ENCODE measurements at places on chromosomes 4 and X. TPM values are rescaled to one million over a fixed set of nuclear protein-coding genes. Genes with fewer than 3 reads are reported as not detected.

DNA sequence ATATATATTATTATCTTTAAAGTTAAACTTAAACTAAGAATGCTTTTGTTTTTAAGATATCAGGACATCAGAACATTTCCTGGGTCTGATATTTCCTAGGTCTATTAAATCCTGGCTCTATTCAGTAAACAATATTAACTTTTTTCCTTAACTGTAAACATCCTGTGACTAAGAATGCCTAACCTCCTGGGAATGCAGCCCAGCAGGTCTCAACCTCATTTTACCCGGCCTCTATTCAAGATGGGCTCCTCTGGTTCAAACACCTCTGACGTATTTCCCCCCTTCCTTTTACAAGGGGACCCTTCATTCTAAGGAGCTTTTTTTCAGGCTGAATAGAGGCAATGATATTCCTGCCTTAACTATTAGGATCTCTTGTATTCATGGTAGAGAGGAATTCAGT, 35.8 kb upstream of the DYNLT3 start:
- no peak overlapping the region for H3K27ac ChIP-seq
- no peaks in the 10 kb centered on the region for H3K27me3 ChIP-seq
- no peaks in the 10 kb centered on the region for H3K4me1 ChIP-seq
- H3K4me3 ChIP-seq, result no peak overlapping the region

DNA sequence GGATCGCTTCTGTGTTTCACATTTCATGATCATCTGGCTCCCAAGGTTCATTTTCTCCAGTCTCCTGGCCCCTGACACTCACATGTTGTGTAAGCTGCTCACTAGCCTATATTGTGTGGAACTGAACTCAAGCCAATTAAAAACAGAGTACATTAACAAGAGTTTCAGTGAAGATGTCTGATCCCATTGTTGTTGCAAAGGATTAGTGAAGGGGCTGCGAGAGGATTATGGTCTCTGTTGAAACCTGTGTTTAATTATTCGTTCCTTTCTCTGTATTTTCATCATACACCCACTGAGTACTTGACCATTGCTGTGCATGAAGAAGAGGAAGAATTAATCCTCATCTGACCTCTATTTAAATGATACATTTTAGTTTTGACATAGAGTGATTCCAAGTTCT, 54.7 kb downstream of the AFF2 start:
- no peaks in the 10 kb centered on the region for H3K4me1 ChIP-seq
- no peak for DNase-seq
- H3K27ac ChIP-seq, result no peak overlapping the region
- no peaks in the 10 kb centered on the region for H3K36me3 ChIP-seq
- H3K4me3 ChIP-seq, result no peak overlapping the region

GRCh38 chrX:96424007-96424406, 260.6 kb upstream of the DIAPH2 start:
- no peaks in the 10 kb centered on the region for H3K27me3 ChIP-seq
- H3K4me3 ChIP-seq, result no peak overlapping the region
- H3K27ac ChIP-seq, result no peak overlapping the region
- DNase-seq, result no peak
- H3K36me3 ChIP-seq, result no peaks in the 10 kb centered on the region
- H3K4me1 ChIP-seq, result no peaks in the 10 kb centered on the region

DNA sequence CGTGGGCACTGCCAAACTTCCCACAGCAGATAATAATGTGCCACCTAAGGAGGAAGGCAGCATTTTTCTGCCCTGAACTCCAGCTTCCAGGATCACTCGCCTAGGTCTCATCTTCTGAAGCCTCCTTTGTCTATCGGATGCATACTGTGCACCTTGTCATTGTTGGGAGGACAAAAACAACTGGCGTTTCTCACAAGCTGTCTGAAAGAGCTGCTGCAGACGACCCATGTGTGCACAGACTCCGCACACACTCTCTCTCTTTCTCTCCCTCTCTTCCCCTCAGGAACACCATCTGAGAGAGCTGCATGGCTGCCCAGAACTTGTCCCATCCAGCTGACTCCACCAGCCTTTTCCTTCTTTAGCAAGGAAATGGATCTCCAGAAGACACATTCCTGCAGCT, 83.0 kb downstream of the MAML3 start:
- no peak overlapping the region for H3K4me3 ChIP-seq
- no peaks in the 10 kb centered on the region for H3K36me3 ChIP-seq
- DNase-seq, result no peak
- no peak overlapping the region for H3K27ac ChIP-seq
- no peaks in the 10 kb centered on the region for H3K27me3 ChIP-seq

DNA sequence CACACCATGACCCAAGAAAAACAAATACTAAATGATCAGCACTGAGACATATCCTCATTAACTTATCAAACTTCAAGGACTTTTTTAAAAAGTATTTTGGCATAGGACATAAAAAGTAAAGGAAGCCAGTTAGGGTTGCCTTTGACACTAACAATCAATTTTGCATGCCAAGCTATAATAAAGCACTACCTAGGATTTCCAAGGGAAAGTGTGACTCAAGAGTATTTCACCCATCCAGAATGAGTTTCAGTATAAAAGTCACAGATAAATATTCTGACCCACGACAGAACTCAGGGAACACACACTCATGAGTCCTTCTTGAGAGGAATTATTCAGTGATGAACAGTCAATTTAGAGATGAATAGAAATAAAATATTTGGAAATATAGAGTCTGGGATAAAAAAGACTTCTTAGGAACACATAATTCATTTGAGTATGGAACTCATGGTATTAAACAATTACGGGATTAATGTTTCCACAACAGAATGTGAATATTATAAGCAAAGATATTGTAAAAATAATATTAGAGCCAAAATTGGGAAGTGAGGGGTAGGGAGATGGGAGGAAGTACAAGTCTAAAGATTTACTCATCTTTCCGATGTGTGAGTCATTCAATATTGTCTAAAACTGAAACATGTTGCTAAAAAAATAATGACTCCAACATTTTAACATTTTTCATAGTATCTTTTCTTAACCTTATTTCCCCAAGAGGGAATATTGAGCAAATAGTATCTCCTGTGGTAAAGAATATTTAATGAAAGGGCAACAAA, 143.5 kb upstream of the LNX1 start:
- no peak overlapping the region for H3K4me3 ChIP-seq
- no peak for DNase-seq
- no peaks in the 10 kb centered on the region for H3K36me3 ChIP-seq
- H3K27ac ChIP-seq, result no peak overlapping the region
- no peaks in the 10 kb centered on the region for H3K27me3 ChIP-seq

LRCH2 gene
- total RNA-seq, result 4.3 TPM

MAGT1 gene
- 57.9 TPM for total RNA-seq

IL9R gene
- 1.2 TPM for total RNA-seq

Measured in lower lobe of right lung (tissue), 2 donors.